ENCODE measurements at places on chromosomes 16 and 17.

- DNase-seq: no peak
Observed at GRCh38 chr17:59641799-59642484, 22.2 kb downstream of the CLTC start.

DNA sequence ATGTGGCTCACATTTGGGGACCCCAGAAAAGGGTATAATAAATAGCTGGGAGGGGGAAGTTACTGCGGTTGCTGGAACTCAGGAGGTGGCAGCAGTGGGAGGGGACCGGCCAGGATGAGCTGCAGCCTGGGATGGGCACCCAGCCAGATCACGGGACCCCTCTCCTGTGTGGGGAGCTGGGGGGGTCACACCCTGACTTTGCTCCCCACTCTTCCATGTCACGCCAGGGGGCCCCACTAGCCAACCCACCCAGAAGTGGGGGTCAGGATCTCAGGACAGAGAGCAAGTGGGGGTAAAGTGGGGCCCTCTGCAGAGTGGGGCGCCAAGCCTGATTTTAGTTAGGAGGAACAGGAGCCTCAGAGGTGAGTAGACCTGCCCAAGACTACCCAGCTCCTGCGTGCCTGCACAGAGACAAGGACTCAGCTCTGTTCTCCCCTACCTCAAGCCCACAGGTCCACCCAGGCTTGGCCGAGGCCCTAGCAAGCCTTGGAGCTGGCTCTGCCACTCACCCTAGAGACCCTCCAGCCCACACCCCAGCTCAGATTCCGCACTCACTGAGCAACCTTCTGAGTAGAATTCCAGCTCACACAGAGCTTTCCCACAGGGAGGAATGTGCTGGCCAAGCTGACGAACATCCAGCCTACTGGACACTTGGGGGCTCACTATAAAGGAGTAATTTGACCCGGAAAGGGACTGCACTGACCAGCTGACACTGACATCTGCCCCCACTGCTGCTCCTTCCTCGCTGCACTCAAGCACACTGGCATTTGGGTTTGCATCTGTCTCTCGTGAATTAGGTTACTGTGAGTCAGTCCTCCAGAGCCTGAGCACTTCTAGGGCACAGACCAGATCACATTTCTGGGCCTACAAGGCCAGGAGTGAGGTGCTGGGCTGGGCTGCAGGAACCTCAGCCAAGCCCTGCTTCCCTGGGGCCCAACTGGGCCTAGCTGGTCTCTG is 310.1 kb downstream of the C16orf95 start:
- DNase-seq: no peak

GRCh38 chr17:44002141-44002848 is 2.1 kb upstream of the NAGS start:
- DNase-seq: no peak

GRCh38 chr17:40956401-40957254 is 10.1 kb downstream of the KRT39 start:
- DNase-seq: no peak

GRCh38 chr17:38620551-38621277 is 15.0 kb upstream of the SRCIN1 start:
- no peak for DNase-seq

- DNase-seq: no peak
Observed at GRCh38 chr16:20147091-20147490, 73.4 kb upstream of the GPR139 start.

DNA sequence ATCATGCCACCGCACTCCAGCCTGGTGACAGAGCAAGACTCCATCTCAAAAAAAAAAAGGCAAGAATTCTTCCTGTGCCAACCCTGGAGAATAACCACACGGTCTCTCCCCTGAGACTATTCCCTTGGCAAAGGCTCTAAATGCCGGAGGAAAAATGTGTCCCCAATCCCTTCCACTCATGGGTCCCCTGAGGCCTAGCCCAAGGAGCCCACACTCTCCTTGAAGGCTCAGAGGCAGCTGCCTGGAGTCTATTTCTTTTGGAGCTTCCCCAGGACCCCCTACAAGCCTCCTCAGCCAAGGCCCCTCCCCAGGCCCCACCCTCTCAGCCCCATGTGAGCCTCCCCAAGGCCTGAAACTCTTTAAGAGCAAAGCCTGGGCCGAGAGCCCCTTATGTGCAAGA is 16.6 kb downstream of the CEP131 start:
- DNase-seq: no peak

GRCh38 chr17:9123594-9124553 is 102.6 kb downstream of the NTN1 start:
- DNase-seq: no peak

GRCh38 chr17:55659661-55660060 is 63.0 kb downstream of the TMEM100 start:
- DNase-seq: no peak

DNA sequence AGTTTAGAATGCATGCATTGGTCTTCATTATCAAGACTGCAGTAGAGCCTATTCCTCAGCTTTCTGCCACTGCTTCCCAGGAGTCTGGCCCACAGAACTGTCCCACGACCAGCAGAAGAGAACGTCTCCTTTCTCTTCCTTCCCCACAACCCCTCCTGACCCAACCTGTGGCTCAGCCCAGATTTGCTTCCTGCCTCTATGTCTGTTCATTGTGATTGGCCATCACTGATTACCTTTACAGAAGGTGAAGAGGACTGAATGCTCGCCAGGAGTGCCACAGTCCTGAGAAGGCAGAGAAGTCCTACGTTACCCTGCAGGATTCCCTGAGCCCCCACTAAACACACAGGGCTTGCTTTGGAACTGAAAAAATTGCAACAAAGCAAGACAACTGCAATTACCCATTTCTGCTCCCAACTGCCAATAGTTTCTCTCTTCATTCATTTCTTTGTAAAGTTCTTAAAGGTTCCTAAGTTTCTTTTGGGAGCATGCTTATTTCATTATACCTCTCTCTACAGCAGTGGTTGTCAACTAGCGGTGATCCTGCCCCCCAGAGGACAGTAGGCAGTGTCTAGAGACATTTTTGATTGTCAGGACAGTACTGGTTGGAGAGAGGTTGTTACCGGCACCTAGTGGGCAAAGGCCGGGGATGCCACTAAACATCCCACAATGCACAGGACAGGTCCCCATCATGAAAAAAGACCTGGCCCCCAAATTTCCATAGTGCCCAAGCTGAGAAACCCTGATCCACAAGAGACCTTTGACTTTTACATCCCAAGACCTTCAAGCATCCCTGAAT is 4.5 kb upstream of the NAT9 start:
- DNase-seq: no peak

GRCh38 chr17:35345926-35346771 is 27.3 kb downstream of the SLFN11 start:
- DNase-seq: peak; percentile 47

DNA sequence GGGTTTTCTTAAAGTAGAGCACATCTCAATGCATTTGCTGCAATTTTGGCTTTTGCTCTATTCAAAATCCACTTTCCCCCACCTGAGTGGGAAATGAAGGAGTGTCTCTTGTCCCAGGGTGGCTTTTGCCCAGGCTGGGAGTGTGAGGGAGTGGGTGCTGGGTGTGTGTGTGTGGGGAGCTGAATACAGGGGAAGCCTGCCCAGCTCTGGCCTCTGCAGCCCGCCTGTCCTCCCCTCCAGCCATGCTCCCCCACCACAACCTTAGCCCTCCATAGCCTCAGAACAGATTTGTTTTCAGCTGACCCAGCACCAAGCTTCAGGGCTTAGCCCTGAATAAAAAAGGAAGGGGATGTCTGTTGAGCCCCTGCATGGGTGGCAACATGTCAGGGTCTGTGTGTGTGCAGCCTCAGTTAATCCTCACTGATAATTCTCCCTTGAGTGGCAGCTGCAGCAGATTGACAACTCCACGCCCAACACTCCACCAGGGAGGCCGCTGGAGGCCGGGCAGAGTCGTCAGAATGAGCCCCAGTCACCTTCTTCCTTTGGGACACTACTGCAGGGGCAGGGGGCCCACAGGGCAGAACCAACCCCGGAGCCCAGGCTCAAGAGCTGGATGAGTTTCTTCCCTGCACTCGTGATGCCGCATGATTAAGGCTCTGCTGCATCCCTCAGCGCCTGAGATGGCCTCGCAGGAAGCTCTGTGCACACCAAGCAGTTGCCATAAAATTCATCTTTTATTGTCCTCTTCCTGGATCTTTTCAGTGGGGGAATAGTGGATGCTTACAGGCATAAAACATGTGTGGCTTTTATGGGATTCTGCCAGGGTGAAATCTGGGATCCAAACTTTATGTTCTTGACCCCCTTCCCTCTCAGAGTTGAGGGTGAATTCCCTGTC is 55.0 kb downstream of the SPACA3 start:
- DNase-seq: no peak

GRCh38 chr17:44338702-44339101 is 6.4 kb upstream of the GRN start:
- DNase-seq: peak; percentile 71

DNA sequence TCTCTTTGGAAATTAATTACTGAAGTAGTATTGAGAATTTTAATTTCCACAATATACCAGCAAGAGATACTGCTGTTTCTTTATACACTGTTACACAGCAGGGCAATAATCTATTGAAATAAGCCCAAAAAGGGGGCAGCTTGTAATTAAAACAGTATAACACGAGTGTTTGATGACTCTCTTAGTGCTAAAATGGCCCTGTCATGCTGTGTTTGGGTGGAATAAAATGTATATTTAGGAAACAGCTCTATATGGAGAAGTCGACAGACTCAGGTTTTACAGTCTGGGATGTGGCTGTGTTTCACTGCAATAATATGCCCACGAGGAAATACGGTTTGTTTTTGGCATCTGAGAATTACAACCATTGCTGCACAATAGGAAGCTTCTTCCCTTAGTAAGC is 537.7 kb upstream of the HSBP1 start:
- no peak for DNase-seq

DNA sequence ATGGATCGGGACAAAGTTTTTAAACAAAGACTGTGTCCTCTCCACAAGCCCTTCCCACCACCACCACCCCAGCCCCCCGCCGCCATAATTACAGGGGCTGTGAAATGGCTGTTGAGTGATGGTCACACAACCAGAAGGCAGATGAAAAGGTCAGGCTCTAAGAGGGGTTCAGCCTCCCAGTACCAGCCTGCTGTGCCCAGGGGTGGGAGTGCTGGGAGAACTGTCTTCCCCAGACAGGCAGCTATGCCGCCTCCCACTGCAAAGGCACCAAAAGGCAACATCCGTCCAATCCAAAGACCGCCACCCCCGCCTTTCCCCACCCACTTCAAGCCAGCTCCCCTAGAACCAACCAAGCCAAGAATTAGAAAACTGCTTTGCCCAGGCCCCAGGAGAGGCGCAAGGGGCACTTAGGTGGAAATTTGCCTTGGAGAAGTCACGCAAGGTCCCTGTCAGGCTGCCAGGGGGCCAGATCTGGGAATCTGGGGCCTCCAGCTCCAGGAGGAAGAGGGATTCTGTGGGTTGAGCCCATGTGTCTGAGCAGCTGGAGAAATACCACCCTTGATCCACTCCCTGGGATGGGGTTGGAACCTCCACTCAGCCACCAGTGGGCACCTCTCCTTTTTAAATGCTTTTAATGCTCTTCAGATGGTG is 14.4 kb downstream of the CARHSP1 start:
- DNase-seq: no peak

GRCh38 chr17:17052462-17053221 is 10.4 kb downstream of the MPRIP start:
- no peak for DNase-seq

Measured in thyroid gland (tissue), 4 donors.